Thoracic aorta (tissue), 2 donors: ENCODE measurements at places on chromosomes 3 and 15. TPM values are rescaled to one million over a fixed set of nuclear protein-coding genes. Genes with fewer than 3 reads are reported as not detected.

- DNase-seq = no peak
Observed at GRCh38 chr15:39290711-39291435, 290.0 kb upstream of the THBS1 start.

The CD276 gene
- 67.6 TPM for total RNA-seq

DNA sequence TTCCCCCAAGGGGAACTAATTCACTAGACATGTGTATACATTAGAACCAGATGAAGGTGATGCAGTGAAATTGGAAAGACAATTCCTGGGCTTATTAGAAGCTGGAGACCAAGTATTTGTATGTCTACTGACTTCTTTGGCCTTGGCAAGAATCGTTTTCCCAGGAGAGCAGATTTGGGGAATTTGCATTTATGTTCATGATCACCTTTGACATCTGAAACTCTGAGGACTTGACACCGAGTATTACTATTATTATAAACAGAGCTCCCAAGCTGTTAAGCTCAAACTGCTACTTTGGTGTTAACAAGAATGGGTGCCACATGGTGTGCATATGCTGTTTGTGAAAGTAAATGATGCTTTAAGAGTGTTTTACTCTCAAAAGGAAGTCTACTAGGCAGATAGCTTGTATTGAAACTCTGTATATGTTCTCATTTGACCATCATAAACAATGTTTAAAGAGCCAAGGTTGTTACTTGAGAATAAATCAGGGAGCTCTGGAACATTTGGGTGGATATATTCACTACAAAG, 519.8 kb upstream of the GOLIM4 start:
- DNase-seq = no peak

DNA sequence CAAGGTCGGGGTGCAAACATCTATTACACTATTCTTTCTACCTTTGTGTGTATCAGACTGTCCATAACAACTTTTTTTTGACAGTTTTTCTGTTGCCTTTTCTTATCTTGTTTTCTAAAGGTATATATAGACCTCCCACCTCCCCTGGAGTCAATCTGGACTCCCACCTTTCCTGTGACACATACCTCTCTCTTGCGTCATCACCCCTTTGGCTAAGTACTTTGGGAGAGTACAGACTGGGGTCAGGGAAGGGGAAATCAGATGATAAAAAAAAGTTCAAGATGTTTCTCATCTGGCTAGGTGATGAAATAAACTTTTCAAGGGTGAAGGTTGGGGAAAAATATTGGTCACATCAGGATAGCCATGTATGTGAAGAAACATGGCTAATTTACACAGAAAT, 17.2 kb downstream of the TSPAN3 start:
- DNase-seq = no peak

- DNase-seq = no peak
Observed at GRCh38 chr3:5185093-5185673, 2.3 kb upstream of the EDEM1 start.

The IMPG2 gene
- total RNA-seq = 0.81 TPM

GRCh38 chr3:133289322-133289721, 110.5 kb upstream of the BFSP2 start:
- no peak for DNase-seq

The VIPR1 gene
- total RNA-seq = 48.7 TPM

GRCh38 chr3:69122403-69122802, at the start of gene LMOD3:
TSS of gene LMOD3 (minus strand) at chr3:69122595. CDS start at chr3:69122386, 209 bp downstream.
- DNase-seq = no peak
